ENCODE measurements at places on chromosomes 6 and 20.

DNA sequence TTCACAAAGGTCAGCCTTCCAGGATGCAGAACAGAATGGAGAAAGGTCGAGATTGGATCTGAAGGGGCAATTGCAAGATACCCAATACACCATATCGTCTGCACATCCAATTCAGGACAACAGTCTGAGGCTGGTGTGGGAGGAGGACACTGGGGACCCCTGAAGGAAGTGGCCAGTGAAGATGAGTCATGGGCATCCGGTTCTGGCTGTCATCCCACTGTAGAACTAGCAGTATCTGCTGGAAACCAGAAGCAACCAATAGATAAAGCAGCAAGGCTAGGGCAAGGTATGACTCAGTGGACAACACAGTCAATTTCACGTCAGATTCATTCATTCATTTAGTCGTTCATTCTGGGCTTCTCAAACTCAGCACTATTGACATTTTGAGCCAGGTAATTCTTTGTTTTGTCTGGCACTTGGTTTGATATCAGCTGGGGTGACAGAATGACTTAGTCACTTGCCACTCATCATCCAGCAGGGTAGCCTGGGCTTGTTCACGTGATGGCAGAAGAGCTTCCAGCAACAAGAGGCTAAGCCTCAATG is 30.3 kb upstream of the SHLD1 start:
- DNase-seq: no peak

DNA sequence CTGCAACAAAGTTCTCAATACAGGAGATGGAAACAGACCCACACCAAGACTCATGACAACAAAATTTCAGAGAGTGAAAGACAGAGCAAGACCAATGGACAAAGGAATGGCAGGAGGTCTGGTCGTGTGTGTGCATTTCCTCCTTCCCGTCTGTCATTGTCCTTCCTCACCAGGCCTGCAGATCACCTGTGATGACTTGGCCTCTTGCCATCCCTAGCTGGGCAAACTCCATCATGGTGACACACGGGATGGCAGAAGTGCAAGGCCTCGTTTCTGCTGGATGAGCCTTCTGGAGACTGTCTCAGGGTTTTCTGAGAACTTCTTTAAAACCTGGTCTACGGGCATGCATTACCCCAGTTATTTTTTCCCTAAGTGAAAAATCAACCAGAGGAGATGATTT is 49.2 kb downstream of the RPP21 start:
- DNase-seq: no peak

GRCh38 chr6:1388630-1389368 is 577 bp upstream of the FOXF2 start:
- no peak for DNase-seq

DNA sequence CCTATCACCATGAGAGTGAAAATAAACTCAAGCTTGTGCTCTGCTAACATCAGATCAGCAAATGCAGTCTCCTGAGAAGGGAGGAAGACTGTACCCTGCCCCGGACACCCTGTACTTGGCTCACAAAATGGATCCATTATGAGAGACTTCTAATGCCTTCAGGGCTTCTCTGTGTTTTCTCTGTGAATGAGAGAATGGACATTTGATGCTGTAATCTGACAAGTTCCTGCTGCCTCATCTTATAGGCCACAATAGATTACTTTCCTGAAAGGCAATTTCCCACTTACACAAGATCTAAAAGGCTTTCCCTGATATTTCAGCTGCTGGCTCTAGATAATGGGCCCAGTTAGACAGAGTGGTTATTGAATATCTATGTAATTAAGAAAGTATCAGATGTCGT is 117.2 kb downstream of the OTOR start:
- no peak for DNase-seq

GRCh38 chr6:37176268-37177076 is 6.5 kb downstream of the PIM1 start:
- no peak for DNase-seq

- DNase-seq: no peak
Observed at GRCh38 chr6:49531774-49532569, 18.5 kb upstream of the C6orf141 start.

DNA sequence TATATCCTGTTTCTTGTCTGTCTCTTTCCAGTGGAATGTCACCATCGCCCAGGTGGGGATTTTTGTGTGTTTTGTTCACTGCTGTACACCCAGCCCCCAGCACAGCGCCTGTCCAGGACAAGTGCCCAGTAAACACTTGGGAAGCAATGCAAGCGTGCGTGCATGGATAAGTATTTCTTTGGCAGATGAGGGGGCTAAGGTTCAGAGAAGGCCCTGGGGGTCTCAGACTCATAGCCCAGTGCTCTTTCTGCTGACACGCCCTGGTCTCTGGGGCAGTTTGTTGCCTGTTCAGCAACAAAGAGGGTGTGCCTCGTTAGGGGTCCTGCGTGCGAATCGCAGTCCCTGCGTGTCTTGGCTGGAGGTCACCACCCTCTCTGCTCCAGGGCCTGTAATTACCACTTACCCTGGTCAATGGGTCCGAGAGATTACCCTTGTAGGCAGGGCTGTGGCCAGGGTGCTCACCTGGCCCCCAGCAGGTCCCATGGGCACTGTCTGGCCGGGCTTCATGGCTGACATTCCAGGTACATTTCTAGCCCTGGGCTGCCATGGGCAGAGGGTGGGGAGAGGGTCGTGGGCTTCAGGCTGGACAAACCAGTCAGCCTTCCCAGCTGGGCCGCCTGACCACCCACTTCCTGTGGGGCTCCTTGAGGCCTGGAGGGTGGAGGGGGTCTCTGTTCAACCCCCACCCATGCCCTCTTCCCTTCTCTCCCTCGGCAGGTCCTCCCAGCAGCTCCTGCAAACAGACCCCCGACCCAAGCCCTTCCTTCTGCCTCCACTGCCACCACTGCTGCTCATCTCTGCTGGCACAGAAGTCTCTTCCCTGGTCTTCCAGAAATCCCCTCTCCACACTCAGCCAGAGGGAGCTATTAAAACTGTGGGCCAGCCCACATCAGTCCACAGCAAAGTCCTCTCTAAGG is 87.1 kb downstream of the CEBPB start:
- DNase-seq: no peak

- DNase-seq: no peak
Observed at GRCh38 chr6:12328701-12329100, 38.5 kb downstream of the EDN1 start.

GRCh38 chr6:13034316-13034715 is 294.0 kb downstream of the TBC1D7 start:
- DNase-seq: no peak

DNA sequence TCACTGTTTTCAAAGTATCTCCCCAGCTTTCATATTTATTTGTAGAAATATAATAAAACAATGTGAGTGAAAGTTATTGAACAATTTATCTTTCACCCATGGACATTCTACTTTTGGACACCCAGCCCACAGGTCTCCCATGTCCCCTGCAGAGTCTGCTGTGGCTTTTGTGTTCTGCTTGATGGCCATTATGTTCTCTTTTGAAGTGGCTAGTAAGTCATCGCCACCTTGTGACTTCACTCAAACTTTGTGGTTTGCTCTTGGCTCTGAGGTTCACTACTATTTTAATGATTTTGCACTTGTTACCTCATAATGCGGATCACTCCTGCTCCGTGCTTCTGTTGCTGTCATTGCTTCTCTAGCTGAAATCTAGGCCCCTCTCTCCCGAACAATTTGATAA is 10.2 kb upstream of the DEFB113 start:
- no peak for DNase-seq

DNA sequence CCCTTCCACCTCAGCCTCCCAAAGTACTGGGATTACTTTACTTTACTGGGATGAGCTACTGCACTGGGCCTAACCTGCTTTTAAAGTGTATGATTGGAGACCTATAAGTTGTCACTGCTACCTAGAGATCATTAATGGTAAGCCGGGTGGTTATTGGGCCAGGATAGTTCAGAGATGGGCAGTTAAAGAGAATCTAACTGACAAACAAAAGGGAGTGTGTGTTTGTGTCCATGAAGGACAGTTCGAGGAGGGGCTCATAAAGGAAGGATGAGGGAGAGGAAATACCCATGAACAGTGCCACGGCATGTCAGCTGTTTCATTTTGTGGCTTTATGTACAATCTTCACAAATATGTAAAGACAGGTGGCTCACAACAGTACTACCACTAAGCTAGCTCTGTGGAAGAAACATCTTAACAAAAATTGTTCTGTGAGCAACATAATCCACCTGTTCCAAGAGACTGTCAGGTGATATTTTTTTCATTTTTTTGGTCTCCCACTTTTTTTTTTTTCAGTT is 69.7 kb upstream of the FAM8A1 start:
- DNase-seq: no peak

- no peak for DNase-seq
Observed at GRCh38 chr6:13561624-13562267, 12.7 kb upstream of the SIRT5 start.

DNA sequence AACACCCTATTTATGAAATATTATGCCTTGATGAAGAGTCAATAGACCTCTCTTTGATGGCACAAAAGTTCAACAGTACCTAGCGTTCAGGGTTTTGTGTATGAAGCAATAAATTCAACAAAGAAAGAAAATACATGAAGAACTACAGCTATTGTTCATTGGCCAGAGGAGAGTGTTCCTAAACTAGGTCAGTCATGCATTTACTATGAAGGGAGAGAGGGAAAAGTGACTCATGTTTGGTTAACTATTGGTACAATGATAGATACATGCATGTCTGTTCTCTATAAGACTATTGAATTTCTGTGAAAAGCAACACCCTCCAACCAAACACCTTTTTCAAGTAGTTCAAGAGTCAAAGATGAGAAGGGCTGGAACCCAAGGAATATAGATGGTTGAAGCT is 50.7 kb downstream of the CLIC5 start:
- DNase-seq: no peak

GRCh38 chr20:39799366-39799965 is 837.3 kb downstream of the DHX35 start:
- DNase-seq: no peak

GRCh38 chr6:69942485-69942884 is 76.1 kb downstream of the COL19A1 start:
- no peak for DNase-seq

GRCh38 chr20:40687384-40688128 is 1.5 kb downstream of the MAFB start:
- DNase-seq: peak; percentile 67

DNA sequence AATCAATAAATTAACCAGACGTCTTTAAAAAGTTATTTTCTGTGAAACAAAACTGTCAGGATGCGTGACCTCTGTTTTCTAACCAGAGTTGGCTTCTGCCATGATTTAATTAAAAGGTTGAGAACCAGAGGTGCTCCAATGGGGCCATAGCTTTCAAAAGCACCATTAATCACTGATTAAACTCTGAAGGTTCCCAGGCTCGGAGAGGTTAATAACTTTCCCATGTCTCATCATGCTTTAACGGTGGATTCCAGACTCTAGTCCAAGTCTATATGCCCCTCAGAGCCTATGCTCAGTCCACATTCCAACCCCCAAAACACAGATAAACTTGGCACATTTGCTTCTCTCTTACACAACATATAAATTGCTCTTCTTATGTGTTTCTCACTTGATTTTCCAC is 95.5 kb downstream of the SNAP91 start:
- no peak for DNase-seq

- no peak for DNase-seq
Observed at GRCh38 chr6:170250455-170250854, 40.4 kb downstream of the DLL1 start.

DNA sequence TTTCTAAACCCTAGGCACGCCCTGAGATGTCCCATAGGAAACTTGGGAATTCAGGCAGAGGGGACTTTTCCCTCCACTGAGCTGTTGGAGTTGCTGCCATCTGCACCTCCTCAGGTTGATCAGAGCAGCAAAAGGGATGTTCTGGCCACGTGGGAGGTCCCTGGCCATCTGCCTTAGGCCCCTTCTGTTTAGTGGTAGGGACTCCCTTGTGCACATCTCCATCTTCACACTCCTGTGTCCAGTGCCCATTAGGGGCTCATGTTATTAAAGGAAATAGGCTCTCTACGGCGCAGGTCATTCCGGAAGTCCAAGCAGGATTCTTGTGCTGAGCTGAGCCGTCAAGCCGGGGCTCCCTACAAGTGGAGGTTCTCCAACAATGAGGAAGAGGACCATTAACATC is 237.8 kb upstream of the RIN2 start:
- DNase-seq: no peak

DNA sequence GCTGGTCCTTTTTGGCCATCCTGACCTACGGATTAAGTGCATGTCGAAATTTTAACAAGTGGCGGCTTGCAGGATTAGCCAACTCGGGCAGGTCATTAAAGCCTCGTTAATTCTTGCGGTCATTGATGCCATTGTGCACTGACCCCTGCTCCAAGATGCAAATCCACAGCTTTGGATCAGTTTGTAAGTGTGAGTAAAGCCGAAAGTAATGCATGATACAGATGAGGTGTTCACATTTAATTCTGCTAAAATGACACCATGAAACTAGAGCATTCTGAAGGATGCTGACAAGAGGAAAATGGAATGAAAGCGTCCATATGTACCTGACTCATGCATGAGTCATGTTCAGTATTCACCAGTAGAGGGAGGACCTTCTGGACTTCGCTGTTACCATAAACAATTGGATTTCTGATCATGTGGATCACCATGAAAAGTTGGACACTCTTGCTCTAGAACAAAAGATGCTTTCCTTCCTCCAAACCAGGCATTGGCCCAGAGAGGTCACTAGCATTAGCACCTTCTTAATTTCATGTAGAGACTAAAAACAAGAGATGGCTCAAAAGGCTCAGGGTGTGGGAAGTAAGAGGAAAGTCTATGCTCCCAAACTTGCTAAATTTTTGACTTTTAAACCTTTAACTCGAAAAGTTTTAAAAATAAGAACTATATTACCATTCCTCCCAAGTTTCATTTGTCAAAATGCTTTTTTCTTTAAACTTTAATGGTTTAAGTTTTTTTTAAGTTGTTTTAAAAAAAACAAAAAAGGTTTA is 48.0 kb downstream of the MUC22 start:
- DNase-seq: no peak

GRCh38 chr6:10381133-10381829 is 33.6 kb downstream of the TFAP2A start:
- DNase-seq: no peak

DNA sequence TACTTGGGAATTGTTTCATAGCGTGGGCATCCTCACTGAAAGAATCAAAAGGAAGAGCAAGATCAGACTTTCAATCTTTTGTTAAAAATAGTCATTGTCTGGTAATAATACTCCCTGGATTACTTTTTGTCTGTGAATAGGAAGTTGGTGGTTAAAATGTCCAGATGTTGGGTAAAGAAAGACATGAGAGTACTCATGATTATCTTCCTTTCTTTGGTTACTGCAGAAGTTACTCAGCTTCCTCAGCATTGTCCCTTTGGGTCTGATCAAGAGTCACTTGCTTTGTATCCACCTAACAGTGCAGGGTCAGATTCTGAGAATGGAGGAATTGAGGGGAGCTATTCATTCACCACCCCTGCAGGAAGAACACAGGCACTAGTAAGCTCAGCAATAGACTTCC is 54.6 kb downstream of the RIN2 start:
- no peak for DNase-seq

GRCh38 chr6:104123227-104123626 is 736.5 kb downstream of the HACE1 start:
- DNase-seq: no peak

GRCh38 chr6:158797331-158798310 is 21.5 kb downstream of the EZR start:
- DNase-seq: peak; percentile 68

GRCh38 chr6:125919618-125920017 is 37.0 kb upstream of the HINT3 start:
- DNase-seq: no peak

GRCh38 chr6:62441182-62441581 is 155.2 kb upstream of the KHDRBS2 start:
- no peak for DNase-seq
